ENCODE measurements at places on chromosomes 16 and 17.

GRCh38 chr16:70695331-70696070 is 9.6 kb upstream of the MTSS2 start:
- H3K27ac ChIP-seq, result no peak overlapping the region
- no peak for DNase-seq
- H3K4me3 ChIP-seq, result no peak overlapping the region
- H3K36me3 ChIP-seq, result no peaks in the 10 kb centered on the region

DNA sequence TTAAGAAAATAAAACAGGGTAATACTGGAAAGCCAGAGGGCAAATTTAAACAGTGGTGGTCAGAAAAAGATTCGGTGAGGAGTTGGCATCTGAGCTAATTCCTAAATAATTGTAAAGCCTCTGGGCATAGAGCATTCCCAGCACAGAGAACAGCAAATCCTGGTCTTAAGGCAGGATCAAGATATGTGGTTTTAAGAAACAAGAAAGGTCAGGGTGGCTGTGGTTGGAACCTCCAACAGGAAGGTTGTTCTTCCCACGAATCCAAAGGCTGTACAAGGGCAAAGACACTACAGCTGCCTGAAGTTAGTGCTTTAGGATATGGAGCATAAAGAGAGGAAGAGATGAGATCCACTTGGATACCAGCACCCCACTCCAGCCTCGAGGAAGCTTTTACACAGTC is 114.6 kb downstream of the ZNF18 start:
- no peaks in the 10 kb centered on the region for H3K4me1 ChIP-seq
- no peaks in the 10 kb centered on the region for H3K27me3 ChIP-seq
- H3K4me3 ChIP-seq, result no peak overlapping the region
- no peak overlapping the region for H3K27ac ChIP-seq
- no peaks in the 10 kb centered on the region for H3K36me3 ChIP-seq
- no peak for DNase-seq

GRCh38 chr17:54968988-54969332 is 395 bp downstream of the STXBP4 start:
- H3K4me3 ChIP-seq, result peak overlapping the region; percentile 84
- DNase-seq, result no peak
- peaks cover 6% of the 10 kb centered on the region for H3K36me3 ChIP-seq
- H3K4me1 ChIP-seq, result peaks cover 29% of the 10 kb centered on the region

GRCh38 chr16:12390644-12391043 is 413.0 kb downstream of the CPPED1 start:
- H3K27me3 ChIP-seq, result no peaks in the 10 kb centered on the region
- no peaks in the 10 kb centered on the region for H3K4me1 ChIP-seq
- no peaks in the 10 kb centered on the region for H3K36me3 ChIP-seq
- no peak overlapping the region for H3K4me3 ChIP-seq
- no peak overlapping the region for H3K27ac ChIP-seq

DNA sequence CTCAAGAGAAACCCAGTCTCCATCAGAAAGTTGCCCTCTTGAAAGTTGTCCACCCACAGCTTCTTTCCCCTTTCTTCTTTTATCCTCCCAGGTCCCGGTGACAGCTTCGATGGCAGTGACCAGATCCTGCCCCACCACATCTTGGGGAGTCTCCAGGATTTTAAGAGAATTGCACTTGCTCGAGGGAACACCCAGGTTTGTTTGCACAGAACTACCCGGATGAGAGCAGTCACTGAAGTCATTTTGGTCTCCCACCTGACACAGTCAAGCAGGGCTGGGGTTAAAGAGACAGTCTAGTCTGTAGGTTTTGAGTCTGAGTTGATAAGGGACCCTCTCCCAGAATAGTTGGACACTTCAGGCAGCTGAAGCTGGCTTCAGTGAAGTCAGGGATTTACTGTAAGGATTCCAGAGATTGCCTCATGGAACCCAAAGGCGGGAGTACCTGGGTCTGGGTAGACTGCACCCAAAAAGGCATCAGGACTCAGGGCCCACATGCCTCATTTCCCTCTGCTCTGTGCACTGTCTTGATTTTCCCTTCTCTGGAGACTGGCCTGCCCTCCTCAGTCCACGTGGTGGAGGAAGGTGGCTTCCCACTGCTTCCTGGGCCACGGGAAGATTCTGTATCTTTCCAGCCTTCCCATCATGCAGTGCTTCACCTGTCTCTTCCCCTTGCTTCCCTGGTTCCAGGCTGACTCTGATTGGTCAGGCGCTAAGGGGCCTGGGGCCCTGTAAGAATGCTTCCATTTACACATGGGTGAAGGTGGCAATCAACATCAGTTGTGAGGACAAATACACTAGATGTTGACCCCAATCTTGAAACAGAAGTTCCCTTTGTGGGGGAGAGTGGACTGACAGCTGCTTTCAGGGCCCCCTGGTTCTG is 9.5 kb downstream of the MYCBPAP start:
- no peak overlapping the region for H3K4me3 ChIP-seq
- H3K36me3 ChIP-seq, result no peaks in the 10 kb centered on the region
- H3K4me1 ChIP-seq, result peaks cover 16% of the 10 kb centered on the region
- DNase-seq, result no peak
- no peak overlapping the region for H3K27ac ChIP-seq

DNA sequence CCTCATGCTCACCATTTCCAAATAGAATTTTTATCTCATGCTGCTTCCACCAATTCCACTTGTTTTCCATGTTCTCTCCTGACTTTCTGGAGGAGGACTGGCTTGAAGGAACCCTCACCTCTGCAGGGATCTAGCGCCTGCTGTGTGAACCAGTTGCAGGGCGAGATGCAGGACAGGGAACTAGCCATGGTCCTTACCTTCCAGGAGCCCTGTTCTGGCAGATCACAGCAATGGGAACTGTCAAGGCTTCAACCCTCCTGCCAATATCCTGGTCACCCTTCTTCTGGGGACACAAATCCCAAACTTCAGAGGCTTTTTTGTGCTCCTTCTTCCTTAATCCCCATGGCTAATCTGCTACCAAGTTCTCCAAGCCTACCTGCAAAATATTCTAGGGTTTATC is 60.4 kb upstream of the MMP2 start:
- no peak overlapping the region for H3K27ac ChIP-seq
- H3K36me3 ChIP-seq, result no peaks in the 10 kb centered on the region
- H3K4me3 ChIP-seq, result no peak overlapping the region
- H3K27me3 ChIP-seq, result no peaks in the 10 kb centered on the region
- DNase-seq, result no peak
- H3K4me1 ChIP-seq, result no peaks in the 10 kb centered on the region

DNA sequence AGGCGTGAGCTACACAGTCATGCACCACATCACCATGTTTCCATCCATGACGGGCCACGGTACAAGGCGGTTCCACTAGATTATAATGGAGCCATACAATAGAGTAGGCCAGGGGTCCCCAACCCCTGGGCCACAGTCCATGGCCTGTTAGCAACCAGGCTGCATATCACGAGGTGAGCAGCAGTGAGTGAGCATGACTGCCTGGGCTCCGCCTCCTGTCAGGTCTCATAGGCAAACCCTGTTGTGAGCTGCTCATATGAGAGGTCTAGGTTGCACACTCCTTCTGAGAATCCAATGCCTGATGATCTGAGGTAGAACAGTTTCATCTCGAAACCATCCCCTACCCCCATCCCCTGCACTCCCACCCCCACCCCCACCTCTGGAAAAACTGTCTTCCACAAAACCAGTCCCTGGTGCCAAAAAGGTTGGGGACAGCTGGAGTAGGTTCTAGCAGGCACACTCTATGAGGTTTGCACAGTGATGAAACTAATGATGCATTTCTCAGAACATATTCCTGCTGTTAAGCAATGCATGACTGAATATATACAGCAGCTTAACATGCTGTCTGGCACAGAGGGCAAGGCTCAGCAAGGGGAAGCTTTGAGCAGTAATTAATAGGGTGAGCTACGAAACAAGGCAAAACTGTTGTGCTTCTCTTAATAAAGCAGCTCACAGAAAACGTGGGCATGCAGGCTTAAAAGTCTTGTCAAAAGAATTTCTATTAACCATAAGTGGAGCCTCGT is 108.0 kb downstream of the VPS53 start:
- no peak overlapping the region for H3K27ac ChIP-seq
- H3K4me3 ChIP-seq, result no peak overlapping the region
- no peaks in the 10 kb centered on the region for H3K27me3 ChIP-seq

- H3K4me1 ChIP-seq, result peaks cover 17% of the 10 kb centered on the region
- no peak overlapping the region for H3K4me3 ChIP-seq
- no peak overlapping the region for H3K27ac ChIP-seq
These were observed 4.6 kb downstream of the ITGA2B start for GRCh38 chr17:44384823-44385286.

GRCh38 chr17:67047382-67047781 is 3.0 kb downstream of the CACNG1 start:
- no peaks in the 10 kb centered on the region for H3K4me1 ChIP-seq
- H3K27me3 ChIP-seq, result no peaks in the 10 kb centered on the region
- H3K27ac ChIP-seq, result no peak overlapping the region

DNA sequence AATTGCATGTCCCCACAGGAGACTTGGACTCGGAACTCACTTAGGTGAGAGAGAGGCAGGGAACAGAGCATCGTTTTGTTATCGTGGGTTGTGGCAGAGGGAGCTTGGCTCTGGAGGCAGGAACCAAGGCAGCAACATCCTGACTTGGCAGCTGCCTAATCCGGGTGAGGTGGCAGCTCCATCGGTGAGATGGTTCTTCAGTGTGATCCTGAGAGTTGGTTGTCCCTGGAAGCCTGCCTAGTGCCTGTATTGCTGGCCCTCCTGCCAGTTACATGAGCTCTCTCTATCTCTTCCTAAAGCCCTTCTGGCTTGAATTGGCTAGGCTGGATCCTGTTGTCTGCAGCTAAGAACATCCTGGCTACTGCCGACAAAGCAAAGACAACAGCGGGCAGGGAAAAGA is 19.9 kb upstream of the SEC14L1 start:
- no peak overlapping the region for H3K4me3 ChIP-seq
- no peaks in the 10 kb centered on the region for H3K4me1 ChIP-seq
- H3K27ac ChIP-seq, result no peak overlapping the region
- H3K27me3 ChIP-seq, result no peaks in the 10 kb centered on the region

DNA sequence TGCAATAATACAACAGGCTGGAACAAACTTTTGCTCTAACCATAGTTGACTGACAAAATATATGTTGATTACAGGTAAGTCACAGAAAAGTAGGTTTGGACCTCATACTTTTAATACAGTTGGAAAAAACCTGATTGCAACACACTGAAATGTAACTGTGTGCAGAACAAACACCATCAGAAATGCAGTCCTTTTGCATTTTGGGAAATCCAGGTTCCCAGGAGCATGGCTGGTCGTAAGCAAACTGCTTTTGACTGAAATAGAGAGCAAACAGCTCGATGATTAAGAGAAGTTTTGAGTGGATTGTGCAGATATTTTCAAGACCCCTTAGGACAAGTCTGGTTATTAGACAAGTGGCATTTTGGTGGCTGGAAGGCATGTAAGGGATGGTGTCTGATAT is 8.0 kb downstream of the IGF2BP1 start:
- no peak overlapping the region for H3K27ac ChIP-seq
- no peaks in the 10 kb centered on the region for H3K4me1 ChIP-seq
- H3K36me3 ChIP-seq, result no peaks in the 10 kb centered on the region
- DNase-seq, result no peak
- H3K4me3 ChIP-seq, result no peak overlapping the region

DNA sequence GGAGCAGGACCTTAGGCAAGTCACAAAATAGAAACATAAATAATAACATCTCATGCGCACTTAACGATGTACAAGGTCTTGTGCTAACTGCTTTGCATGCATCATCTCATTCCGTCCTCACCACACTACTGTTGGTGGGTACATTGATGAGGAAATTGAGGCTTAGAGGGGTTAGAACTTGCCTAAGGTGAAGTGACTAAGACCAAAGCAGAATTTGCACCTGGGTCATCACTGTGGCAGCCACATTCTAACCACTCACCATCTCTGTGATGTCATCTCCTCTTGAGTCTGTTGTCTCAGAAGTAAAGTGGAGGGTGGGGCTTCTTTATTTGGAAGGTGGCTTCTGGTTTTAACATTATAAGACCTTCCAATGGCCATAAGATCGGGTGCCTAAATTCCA is 20.4 kb upstream of the TRIM25 start:
- H3K4me3 ChIP-seq, result no peak overlapping the region
- no peak for DNase-seq
- H3K4me1 ChIP-seq, result no peaks in the 10 kb centered on the region

Data from CD4-positive, alpha-beta memory T cell (primary cell).